ENCODE measurements at places on chromosomes 4 and X.
A peak's percentile ranks its signal among the peaks of the same experiment; 100 is the strongest.

DNA sequence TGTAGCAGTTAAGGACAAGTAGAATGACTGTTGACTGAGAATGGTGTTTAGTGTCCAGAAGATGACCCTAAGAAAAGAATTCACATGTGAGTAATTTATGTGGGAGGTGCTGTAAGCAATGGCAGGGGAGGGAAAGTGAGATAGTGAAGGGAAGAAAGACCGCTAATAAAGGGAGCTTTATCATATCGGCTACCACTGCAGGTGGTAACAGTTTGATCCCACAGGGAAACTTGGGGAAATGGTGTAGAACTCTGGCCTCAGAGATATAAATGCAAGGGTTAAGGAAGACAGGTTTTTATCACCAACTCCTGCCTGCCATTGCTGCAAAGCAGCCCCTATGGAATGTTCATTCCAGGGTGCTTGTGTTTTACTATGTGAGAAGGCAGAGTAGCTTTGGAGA lies 489.6 kb downstream of the STPG2 start:
- no peak for DNase-seq

DNA sequence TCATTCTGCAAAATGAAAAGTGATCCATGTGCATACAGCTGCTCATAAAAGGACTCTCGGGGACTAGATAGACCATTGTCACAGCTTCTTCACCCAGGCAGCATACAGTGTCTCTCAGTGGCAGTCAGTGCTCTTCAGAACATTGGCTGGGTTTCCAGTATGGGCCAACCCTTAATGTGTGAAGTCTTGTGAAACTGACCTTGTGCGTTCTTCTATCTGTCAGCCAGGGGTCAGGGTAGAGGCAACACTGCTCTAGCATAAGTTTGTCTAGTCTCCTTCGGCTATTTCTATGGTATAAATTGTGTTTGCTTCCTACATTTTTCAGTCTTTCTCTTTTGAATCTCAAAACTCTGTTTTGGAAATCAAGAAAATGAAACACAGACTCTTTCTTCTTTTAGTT lies 37.0 kb upstream of the SMIM31 start:
- DNase-seq = no peak

DNA sequence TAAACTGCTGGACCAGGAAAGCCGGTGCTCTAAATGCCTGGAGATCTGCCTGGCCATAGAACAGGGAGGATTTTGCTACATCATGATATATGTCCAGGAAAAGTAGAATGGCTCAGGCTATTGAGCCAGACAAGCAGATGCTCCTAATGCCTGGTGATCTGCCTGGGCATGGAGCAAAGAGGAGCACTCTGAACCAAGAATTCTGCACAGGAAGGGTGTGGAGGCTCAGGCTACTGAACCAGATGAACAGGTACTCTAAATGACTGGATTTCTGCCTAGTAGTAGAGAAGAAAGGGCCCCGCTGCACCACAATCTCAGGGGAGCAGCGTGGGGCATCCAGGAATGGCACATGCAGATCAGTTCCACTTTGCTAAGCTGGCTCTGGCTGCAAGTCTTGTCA lies 607.9 kb downstream of the ANKRD50 start:
- no peak for DNase-seq

DNA sequence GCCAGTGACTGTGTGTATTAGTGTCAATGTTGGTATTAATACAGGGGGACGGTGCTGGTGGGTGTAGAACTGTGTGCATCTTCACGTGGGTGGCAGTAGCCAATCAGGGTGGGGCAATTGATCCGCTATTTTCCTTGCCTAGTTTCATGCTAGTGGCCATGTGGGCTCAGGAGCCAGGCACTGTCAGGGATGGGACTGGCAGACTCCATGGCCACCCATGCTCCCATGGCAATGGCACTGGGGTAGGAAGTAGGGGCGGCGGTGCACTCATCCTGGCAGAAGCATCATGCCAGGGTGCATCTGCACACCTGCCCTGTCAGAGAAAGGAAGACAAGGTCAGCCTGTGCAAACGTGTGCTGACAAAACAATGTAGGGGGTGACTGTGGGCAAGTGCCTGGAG lies 122.1 kb upstream of the MAGEC2 start:
- no peak for DNase-seq

GRCh38 chrX:39499996-39500395 lies 597.8 kb downstream of the BCOR start:
- no peak for DNase-seq

- DNase-seq = no peak
These were observed 105.9 kb upstream of the SLC7A11 start for GRCh38 chr4:138348055-138348454.

DNA sequence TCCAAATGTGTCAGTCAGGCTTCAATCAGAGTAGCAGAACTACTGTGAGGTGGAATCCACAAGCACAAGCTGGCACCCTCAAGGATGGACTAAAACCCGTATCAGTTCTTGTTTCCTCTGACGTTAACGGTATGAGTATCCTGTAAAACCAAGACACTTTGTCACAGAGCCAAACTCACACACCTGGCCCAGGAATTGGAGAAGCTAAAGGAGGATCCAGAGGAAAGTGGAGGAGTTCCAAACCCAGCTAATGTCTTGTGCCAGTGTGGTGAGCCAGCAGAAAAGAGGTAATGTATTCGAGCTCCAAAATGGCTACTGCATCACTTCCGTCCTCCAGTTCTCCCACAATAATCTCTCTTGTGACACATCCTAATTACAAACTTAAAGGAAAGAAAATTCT lies 44.7 kb downstream of the ATP1B4 start:
- DNase-seq = no peak

DNA sequence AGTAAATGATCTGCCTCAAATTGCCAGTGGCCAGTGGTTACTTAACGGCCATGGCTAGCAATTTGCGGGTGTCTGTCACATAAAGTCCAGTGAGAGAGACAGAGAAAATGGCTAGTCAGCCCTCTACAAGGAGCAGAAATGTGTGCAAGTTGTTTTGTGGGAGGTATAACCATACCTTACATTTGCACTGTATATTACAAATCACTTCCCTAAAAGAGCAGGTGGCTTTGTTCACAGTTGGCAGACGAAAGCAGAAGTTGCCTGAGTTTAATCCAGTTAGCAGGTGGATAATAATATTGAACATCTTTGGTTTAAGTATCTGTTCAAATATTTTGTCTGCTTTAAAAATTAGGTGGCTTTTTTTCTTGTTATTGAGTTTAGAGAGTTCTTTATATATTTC lies 15.6 kb downstream of the SRPX start:
- no peak for DNase-seq

GRCh38 chr4:150006197-150006596 lies 72.0 kb upstream of the DCLK2 start:
- no peak for DNase-seq

GRCh38 chr4:40316333-40316781 lies 18.8 kb upstream of the CHRNA9 start:
- DNase-seq = peak; percentile 90

DNA sequence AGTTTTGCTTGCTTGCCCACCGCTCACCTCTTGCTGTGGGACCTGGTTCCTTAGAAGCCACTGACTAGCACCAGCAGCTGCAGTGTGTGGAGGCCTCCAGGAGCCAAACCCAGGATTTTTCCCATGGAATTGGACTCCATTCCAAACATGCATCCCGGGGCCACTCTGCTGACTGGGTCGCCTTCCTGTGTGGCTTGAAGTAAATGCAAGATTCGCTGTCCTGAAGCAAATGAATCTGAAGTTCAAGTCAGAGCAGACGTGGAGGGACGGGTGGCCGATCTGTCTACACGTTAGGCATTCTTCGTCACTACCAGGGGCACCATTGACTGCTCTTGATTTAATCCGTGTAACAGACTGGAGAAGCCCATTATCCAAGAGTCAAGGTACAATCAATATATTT lies 109.0 kb downstream of the SHOX start:
- DNase-seq = no peak

DNA sequence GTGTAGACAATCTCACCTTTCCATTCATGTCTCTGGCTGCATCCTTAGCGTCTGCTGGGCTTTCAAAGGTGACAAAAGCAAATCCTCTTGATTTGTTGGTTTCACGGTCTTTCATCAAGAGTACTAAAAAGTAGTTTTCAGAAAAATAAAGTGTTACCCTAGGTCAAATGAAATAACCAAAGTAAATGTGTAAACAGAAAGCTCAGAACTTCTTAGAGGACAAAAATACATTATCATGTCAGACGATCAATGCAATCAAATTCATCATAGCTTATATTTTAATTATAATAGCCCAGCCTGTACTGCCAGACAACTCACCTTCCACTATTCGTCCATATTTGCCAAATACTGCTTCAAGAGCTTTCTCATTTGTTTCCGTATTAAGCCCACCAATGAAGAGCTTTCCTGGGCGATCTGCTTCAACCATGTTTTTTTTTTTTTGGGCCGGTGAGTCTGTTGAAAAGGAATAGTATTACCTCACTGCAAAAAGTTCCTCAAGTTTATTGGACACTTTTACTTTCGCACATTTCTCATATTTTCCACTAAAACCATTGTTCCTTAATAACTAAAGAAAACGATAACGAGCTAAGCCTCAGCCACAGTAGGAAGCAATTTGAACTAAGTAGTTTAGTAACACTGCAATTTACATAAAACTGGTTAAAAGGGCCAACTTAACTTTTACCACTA lies 1.4 kb downstream of the RBMX start:
- DNase-seq = peak; percentile 42

GRCh38 chr4:165872461-165873297 lies at the start of gene TLL1:
Gene TLL1 (plus strand): TSS chr4:165873237. CDS start chr4:165873905, 668 bp downstream.
- DNase-seq = peak; percentile 3

GRCh38 chrX:125757794-125758564 lies 408.1 kb downstream of the DCAF12L2 start:
- no peak for DNase-seq

GRCh38 chrX:130084631-130085237 lies 25.6 kb downstream of the ELF4 start:
- no peak for DNase-seq

DNA sequence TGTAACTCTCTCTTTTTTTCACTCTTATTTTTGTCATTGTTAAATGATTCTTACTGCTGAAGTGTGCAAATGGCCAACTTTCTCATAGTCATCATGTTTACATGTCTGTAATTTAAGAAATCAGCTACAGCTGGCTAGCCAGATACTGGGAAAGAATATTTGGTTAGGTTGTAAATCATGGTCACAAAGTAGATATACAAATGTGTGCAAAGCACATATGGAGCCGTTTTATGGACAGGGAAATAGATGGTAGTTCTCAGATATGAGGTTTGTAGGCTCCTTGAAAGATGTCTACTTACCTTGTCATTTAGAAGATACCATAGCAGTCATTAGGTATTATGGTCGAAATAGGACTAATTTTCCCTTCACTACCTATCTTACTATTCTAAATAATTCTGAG lies 430.4 kb downstream of the ADGRL3 start:
- no peak for DNase-seq

- no peak for DNase-seq
These were observed 135.6 kb downstream of the TSPAN5 start for GRCh38 chr4:98522636-98523395.

- no peak for DNase-seq
These were observed 113.4 kb upstream of the HPGD start for GRCh38 chr4:174635732-174636131.

DNA sequence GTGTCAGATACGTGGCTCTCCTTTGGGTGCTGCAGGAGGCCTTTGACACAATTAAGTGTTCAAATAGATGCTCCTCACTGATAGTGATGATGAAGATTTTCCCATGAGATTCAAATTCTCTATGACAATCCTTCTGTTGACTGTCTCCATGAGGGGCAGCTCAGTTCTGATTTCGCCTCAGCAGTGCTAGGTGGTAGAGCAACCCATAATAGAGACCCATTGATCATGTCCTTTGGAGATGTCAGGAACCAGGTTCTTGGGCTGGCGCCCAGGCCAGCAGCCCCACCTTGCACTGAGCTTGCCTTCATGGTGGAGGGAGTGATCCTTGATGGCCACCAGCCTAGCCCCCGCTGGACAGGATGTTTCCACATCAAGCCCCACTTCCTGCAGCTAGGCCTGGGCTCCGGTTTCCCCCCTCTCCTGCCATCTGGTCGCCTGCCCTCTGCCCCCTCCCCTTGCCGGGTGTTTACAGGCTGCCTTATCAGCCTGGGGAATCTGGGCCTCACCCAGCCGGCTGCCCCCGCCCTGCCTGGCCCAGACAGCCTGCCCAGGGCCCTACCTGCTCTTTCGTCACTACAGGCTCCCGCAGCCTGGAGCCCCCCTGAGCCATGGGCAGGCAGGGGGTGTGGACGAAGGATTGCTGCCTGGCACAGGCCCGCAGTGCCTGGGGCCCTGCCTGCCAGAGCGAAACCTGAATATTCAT lies 12.6 kb downstream of the ELF4 start:
- DNase-seq = no peak

- no peak for DNase-seq
These were observed 82.6 kb downstream of the PCDH7 start for GRCh38 chr4:30802622-30803323.

DNA sequence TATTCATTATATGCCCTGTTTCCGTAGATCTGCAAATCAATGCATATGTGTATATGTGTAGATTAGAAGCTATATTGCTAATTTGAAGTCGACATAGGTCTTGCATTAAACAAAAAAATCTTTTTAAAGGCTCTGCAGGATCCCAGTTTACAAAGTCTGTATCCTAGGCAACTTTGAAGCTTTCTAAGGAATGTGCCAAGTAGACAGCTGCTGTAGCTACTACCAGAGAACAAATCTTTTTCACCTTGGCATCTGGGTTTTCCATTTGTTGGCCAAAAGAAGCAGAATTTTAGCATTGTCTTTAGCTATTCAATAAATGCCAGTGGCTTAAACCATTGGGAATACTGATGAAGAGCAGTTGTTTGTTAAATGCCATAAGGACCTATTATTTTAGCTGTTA lies 88.0 kb downstream of the NAA11 start:
- no peak for DNase-seq

- no peak for DNase-seq
These were observed 19.1 kb upstream of the TEX13B start for GRCh38 chrX:108001218-108001814.

GRCh38 chr4:159497936-159498335 lies 395.1 kb downstream of the RAPGEF2 start:
- no peak for DNase-seq

DNA sequence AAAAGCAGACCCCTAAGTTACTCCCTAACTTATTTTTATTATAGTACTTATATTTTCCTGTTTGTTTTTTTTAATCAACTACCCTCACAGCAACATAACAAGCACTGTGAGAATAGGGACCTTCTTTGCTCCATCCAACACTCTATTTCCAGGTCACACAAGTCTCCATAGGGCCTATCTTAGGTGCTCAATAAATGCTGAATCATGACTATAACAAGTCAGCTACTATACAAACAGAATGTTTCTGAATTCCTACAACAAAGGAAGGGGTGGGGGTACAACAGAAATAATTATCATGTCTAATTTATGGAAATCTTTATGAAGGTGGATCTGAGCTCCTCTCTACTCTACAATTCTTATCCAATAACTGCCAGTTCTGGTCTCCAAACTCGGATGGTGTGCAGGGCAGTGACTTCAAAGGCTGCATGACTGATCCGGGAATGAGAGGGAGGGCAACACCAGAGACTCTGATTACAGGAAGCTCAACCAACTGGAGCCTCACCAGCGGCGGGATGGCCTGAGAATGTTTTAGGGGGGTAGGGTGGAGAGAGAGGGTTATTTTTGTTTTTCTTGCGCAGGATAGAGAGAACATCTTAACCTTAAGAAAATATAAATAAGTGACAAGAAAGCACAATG lies 71.1 kb downstream of the HADH start:
- no peak for DNase-seq

GRCh38 chrX:68490644-68491043 lies 8.2 kb upstream of the YIPF6 start:
- no peak for DNase-seq
